Renal cortical epithelial cell (primary cell): ENCODE measurements at places on chromosomes 13 and 19. TPM values are rescaled to one million over a fixed set of nuclear protein-coding genes. Genes with fewer than 3 reads are reported as not detected.

DNA sequence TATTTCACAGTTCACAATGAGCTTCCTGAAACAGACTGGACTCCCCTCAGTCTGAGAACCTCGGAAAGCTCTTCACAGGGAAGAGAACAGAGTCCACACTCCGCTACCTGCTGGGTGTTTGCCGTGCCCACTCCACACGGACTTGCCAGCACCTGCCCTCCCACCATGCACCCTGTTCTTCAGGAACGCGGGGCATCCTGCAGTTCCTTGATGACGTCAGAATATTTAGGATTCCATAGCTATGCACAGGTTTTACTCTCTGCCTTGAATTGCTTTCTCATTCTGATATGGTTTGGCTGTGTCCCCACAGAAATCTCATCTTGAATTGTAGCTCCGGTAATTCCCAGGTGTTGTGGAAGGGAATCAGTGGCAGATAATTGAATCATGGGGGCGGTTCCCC, 74.4 kb upstream of the FARP1 start:
- no peak for DNase-seq

GRCh38 chr13:35855531-35856019, 275.6 kb downstream of the DCLK1 start:
- DNase-seq: peak; percentile 73

DNA sequence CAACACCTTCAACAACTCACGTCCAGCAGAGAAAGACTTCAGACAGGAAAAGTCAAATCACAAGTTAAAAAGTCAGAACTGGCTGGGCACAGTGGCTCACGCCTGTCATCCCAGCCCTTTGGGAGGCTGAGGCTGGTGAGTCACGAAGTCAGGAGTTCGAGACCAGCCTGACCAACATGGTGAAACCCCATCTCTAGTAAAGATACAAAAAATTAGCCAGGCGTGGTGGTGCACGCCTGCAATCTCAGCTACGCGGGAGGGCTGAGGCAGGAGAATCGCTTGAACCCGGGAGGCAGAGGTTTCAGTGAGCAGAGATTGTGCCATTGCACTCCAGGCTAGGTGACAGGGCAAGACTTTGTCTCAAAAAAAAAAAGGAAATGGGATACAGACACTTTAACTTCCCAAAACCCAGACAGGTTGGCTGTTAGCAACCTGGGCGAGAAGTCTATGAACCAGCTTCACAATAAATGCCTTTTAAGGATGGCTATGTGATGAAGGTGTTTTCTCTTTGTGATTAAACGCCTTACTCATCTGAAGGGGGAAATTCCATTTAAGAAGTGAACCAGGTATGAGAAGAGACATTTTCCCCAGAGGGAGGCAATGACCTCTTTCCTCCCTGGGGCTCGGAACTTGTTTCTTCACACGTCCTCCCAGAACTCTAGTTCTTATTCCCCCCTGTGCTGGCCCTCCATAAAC, 80.4 kb downstream of the INSR start:
- DNase-seq: peak; percentile 26

- DNase-seq: peak; percentile 98
Measured at GRCh38 chr13:94329754-94330551, 149.5 kb downstream of the DCT start.

DNA sequence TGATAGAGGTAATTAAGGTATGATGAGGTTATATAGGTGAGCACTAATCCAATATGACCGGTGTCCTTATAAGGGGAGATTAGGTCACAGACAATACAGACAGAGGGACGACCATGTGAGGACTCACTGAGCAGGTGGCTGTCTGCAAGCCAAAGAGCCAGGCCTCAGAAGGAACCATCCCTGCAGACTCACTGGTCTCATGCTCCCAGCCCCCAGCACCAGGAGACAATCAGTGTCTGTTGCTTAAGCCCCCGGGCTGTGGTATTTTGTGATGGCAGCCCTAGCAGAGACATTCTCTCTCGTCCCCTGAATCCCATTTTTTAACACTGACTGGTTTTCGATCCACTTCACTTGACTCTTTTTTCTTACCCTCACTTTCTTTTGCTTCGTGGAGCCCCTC, 51.9 kb upstream of the PABPC3 start:
- DNase-seq: no peak

GRCh38 chr19:1249990-1250436, 1.6 kb downstream of the MIDN start:
- no peak for DNase-seq

DNA sequence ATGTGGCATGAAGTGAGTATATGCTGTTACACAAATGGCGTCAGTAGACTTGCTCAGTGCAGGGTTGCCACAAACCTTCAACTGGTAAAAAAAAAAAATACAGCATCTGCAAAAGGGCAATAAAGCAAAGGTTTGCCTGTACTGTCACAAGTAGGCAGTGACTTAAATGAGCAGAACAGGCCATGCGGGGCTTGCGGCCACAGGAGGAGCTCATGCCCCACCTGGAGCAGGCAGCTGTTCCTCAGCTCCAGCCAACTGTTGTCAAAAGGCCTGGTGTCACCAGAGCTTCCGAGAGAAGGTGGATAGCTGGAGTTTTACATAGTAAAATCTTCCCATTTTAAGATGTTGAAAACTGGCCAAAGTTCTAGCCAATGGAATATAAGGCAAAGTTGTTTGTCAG, 7.7 kb downstream of the ATP7B start:
- DNase-seq: no peak

- DNase-seq: no peak
Measured at GRCh38 chr19:6228551-6229215, 51.1 kb downstream of the MLLT1 start.

DNA sequence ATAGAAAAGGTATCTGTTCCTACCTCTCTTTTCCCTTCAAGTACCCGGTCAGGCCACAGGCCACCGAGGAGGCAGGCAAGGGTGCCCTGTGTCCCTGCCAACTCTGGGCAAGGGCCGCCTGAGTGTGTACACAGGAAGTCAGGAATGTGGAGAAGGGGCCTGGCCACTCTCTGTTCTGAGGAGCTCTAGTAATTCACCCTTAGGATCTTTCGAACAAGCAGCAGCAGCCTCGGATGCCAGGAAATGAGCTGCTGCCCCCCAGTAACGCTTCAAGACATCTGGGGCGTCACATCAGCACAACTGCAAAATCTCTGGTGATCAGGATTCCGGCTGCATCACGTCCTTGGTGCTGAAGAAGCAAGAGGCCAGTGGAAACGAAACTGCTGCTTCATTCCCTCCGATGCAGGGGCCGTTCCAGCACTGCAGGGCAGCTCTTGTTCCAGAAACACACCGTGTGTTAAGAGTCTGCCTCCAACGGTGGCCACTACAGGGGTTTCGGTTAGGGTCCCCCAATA, 2.0 kb downstream of the RAB20 start:
- DNase-seq: peak; percentile 39

GRCh38 chr19:495402-496111, 729 bp upstream of the MADCAM1 start:
- no peak for DNase-seq

- DNase-seq: no peak
Measured at GRCh38 chr19:5298471-5298901, 42.1 kb downstream of the PTPRS start.

- DNase-seq: no peak
Measured at GRCh38 chr13:85728811-85729210, 70.4 kb downstream of the SLITRK6 start.

Gene CCDC61
- 6.1 and 7.5 TPM in 2 replicates for total RNA-seq

Gene CGB1
- total RNA-seq: 1.4 TPM in 1 of 2 replicates, not detected in the other

Gene KLK14
- not detected in 2 replicates for total RNA-seq

Gene FFAR2
- not detected in 2 replicates for total RNA-seq

Gene CAMSAP3
- total RNA-seq: 1.9 and 3.8 TPM in 2 replicates

Gene RETN
- not detected in 2 replicates for total RNA-seq

Gene ZNF682
- 0.69 and 4.4 TPM in 2 replicates for total RNA-seq
